ENCODE measurements at places on chromosomes 12 and 14. TPM values are rescaled to one million over a fixed set of nuclear protein-coding genes. Genes with fewer than 3 reads are reported as not detected.

- no peak for DNase-seq
Measured at GRCh38 chr12:68334132-68334531, 2.0 kb upstream of the MDM1 start.

GRCh38 chr12:3744229-3744901, 8.5 kb downstream of the CRACR2A start:
- DNase-seq, result no peak

The HHIPL1 gene
- polyA plus RNA-seq, result 1.6 TPM

The FBLN5 gene
- polyA plus RNA-seq, result 172 TPM
